Skin of body (tissue), 3 donors: ENCODE measurements at places on chromosomes 6 and 20. TPM values are rescaled to one million over a fixed set of nuclear protein-coding genes. Genes with fewer than 3 reads are reported as not detected.

The CTAGE9 gene
- total RNA-seq = not detected

The ME1 gene
- total RNA-seq = 11.4 TPM

The ELOVL4 gene
- total RNA-seq = 60.1 TPM

DNA sequence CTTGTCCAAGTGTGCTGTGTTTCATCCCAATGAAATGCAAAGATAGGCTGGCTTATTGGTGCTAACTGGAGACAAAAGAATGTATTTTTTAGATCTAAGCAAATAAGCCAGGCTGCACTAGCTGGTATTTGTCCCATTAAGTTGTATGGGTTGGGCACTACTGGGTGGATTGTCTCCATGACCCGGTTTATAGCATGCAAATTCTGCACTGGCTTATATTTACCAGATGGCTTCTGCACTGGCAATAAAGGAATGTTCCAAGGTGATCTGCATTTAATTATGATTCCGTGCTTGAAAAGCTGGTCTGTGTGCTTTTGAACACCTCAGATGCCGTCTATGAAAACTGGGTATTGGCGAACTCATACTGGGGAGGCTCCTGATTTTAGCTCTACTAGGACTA lies 61.4 kb upstream of the MOCS1 start:
- DNase-seq = no peak

DNA sequence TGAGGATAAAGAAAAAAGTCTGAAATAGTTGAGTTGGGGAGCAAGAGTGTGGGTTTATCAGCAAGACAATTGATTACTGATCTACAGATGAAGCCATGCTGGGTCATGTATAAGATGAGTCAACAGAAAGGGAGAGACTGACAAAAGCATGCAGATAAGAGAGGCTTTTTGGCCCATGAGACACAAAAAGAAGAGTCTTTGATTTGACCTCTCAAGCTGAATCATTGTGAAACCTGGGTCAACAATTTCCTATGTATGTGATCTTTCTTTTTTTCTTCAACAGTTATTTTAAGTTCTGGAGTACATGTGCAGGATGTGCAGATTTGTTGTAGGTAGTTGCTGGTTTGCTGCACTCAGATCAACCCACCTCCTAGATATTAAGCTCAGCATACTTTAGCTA lies 15.9 kb downstream of the RIMS1 start:
- no peak for DNase-seq

GRCh38 chr20:19876828-19877460 lies 118.9 kb downstream of the RIN2 start:
- no peak for DNase-seq

DNA sequence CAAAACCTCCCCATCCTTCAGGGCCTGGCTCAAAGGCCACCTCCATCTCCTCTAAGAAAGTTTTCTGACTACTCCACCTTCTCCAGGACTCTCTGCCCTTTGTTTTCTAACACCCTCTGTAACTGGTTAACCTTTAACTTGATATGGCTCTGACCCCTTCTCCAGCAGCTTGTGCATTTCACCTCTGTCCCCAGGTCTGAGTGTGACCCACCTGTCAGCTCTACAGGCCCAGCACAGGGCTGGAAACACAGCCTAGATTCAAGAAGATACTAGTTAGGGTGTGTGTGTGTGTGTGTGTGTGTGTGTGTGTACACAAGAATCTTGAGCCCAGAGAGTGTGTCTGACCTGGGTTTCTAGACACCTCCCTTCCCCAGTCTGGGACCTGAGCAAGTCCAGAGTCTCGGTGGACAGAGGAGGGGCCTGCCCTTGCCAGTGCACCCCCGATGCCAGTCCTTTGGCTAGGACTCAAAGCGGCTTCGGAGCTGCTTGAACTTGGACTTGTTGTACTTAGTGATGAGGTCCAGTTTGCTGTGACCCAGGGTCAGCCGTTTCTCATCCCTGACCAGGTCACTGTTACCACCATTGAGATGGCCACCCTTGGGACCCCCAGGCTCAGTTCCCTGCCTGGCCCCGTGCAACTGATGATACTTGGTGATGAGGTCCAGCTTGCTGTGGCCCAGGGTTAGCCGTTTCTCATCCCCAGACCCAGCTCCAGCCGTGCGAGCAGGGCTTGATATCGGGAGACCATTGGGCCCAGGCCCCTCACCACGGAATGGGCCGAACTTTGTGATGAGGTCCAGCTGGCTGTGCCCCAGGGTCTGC lies 1.7 kb upstream of the EIF6 start:
- no peak for DNase-seq

DNA sequence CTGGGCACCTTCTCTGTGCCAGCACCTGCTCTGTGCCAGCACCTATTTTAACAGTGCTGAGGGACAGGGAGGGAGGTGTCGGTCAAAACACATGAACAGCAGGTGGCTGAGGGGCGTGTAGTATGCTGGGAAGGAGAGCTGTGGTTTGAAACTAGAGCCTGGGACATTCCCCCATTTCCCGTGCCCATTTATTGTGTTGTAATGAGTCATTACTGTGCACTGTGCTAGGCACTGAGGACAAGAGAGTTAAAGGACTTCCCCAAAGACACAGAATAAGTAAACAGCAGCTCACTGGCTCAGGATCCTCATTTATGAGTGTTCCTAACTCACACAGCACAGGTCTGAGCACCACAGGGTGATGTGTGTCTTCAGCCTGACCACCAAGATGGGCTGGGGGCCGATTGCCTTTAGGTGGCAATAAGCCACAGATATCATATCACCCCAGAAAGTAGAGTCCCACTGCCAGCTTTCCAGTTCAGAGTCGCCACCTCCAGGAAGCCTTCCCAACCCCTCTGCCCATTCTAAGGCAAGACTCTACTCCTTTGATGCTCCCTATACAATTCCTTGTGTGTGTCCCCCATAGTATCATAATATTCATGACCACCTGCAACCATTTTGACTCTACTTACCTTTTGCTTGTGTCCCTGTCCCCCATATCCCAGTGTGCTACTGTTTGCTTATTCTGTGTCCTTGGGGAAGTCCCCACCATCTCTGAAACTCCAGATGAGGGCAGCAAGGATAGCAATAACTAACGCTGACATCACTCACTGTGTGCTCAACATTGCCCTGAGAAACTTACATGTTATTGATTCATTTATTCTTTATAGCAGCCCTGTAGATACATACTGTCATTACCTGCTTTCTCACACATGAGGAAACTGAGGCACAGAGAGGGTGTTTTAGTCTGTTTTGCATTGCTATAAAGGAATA lies 87.3 kb downstream of the TOX2 start:
- no peak for DNase-seq

DNA sequence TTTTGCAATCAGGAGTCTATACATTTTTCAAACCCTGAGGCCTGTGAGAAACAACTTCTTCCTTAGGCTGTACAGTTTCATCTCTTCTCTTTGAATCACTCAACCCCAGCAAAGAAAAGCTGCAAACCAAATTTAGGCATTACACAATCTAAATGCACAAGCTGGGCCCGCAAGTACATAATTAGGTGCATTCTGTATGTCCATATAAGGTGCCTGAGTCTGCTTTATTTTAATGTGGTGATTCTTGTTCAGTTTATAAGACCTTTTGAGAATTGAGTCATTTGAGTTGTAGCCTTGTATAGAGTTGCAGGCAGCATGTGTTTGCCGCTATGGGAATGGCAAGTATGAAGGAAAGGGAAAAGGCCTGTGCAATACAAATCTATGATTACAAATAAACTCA lies 709.6 kb upstream of the MARCKS start:
- DNase-seq = no peak

GRCh38 chr6:9623985-9624384 lies 790.9 kb downstream of the TFAP2A start:
- no peak for DNase-seq

DNA sequence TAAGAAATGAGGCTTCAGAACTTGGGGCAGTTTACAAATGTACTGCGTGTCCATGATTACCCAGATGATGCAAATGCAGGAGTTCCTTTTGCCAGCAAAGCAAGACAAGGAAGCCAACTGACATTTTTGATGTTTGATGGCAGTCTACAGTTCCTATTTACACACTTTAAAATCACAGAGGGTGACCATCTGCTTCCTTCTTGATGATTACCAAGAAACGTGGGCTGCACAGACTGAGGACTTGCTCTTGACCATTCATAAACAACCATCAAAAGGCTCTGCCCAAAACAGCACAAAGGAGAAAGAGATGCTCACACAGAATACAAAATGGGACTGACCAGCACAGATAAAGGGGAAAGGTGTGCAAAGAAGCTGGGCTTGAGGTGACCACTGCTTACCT lies 79.8 kb upstream of the TRAF3IP2 start:
- no peak for DNase-seq

- DNase-seq = no peak
Measured at GRCh38 chr6:16286151-16286522, 47.8 kb downstream of the GMPR start.
